Airway epithelial cell (primary cell): ENCODE measurements at places on chromosomes 2 and 18. TPM values are rescaled to one million over a fixed set of nuclear protein-coding genes. Genes with fewer than 3 reads are reported as not detected.

Gene CRYBA2
- total RNA-seq: not detected in 2 replicates

Gene GKN2
- not detected in 2 replicates for total RNA-seq

Gene USP14
- 16.7 and 25.5 TPM in 2 replicates for total RNA-seq

Gene LRP1B
- under 0.01 TPM in 1 of 2 replicates, not detected in the other for total RNA-seq

Gene MTA3
- 14.6 and 23.6 TPM in 2 replicates for total RNA-seq

Gene CCL20
- 14.9 and 17.5 TPM in 2 replicates for total RNA-seq

Gene COX5B
- 488 and 502 TPM in 2 replicates for total RNA-seq

Gene ZAP70
- not detected in 2 replicates for total RNA-seq
